GM23248 (cell line): ENCODE measurements at places on chromosomes 13 and 19.

GRCh38 chr13:51977625-51978024 is 33.6 kb downstream of the ATP7B start:
- no peak for DNase-seq

GRCh38 chr19:47099576-47100050 is 14.0 kb downstream of the ZC3H4 start:
- DNase-seq, result no peak

GRCh38 chr13:98103942-98104880 is 38.7 kb upstream of the FARP1 start:
- DNase-seq, result peak; percentile 46

DNA sequence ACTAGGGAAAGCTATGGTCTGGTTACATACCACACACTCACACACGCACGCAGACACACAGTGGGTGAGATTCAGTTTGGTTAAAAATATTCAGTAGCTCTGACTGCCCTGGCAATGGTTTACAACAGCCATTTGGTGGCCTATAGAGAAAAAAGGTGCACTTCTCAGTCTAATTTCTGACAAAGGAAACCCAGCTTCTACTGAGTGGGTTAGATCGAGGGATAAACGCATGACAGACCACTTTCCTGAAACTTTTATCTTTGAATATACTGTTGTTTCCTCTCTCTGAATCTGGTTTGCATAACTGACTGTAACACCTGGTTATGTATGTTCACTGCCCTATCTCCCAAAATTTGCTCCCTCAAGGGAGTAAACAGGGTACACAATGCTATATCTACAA is 2.5 kb downstream of the LIG4 start:
- DNase-seq, result no peak

DNA sequence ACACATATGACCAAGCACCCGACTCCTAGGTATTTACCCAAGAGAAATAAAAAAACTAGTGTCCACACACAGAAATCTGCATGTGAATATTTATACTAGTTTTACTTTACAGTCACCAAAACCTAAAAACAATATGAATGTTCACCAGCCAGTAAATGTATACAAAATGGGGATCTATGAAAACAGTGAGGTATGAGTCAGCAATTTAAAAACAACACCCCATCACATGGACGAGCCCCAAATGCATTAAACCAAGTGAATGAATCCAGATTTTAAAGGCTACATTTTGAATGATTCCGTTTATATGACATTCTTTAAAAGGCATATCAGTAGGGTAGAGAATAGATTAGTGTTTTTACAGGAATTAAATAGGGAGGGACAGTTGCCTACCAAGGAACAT is 22.1 kb downstream of the SIGLEC7 start:
- no peak for DNase-seq
